ENCODE measurements at places on chromosomes 7 and 10.

DNA sequence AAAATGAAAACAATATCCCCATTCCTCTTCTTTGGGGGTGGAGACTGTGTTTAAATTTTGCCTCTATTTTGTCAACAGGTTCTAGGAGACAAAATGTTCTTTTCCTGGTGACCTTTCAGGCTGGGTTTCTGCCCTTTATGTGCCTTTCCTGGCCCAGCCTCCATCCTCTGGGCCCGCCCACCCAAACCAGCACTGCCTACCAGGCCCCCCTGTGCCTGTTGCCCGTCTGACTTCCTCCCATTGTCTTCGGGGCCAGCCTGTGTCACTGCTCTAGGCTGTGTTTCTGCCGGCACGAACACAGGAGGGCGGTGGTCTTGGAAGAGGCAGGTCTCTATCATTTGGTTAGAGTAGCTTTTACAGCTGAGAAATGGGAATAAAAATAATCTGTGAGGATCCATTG lies 13.9 kb downstream of the TSPAN14 start:
- DNase-seq, result no peak

DNA sequence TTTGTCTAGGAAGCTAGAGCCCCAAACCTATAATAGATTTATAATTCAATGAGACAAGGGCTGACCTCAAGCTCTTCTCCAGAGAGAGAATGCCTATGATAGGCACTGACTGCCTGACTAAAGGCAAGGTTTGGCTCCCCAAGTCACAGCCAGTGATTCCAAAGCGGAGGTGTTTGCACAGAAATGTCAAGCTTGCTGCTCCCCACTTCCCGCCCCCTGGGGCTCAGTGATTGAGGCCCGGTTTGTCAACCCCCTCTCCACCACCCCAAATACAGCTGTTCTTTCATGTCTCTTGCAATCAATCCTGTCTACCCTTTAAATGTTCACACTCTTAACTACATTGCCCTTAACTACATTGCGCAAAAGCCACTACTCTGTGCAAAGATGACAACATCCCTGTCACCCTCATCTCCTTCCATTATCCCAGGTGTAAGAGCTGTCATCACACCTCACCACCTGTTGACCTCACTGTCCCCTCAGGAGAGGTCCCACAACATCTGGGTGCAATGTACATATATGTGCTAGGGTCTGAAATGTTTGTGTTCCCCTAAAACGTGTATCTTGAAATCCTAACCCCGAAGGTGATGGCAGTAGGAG lies 58.0 kb downstream of the NUDCD3 start:
- DNase-seq, result no peak

DNA sequence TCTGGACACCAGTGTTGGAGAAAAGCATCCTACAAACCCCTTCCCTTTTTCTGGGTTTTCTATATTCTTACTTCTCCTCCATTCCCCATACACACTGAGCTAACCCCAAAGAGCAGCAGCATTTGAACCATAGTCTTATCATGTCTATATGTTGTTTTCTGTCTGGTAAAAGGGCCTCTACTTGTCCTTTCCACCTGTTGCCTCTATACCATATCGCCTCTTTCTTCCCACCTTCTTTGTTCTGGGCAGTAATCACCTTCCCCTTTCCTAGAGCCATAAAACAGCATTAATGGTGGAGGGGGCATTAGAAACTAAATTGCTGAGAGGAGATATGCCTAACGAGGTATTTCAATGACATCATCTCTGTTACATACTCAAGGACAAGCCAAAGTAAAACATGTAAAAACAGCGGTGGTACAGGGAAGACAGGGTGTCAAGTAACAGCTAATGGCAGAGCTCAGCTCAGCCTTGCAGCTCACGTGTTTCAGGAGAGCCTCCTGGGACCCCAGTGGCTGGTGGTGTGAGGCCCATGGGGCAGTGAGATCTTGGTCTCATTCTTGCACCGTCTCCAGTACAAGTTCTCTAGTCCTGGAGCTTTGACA lies 20.6 kb downstream of the NPY start:
- no peak for DNase-seq

DNA sequence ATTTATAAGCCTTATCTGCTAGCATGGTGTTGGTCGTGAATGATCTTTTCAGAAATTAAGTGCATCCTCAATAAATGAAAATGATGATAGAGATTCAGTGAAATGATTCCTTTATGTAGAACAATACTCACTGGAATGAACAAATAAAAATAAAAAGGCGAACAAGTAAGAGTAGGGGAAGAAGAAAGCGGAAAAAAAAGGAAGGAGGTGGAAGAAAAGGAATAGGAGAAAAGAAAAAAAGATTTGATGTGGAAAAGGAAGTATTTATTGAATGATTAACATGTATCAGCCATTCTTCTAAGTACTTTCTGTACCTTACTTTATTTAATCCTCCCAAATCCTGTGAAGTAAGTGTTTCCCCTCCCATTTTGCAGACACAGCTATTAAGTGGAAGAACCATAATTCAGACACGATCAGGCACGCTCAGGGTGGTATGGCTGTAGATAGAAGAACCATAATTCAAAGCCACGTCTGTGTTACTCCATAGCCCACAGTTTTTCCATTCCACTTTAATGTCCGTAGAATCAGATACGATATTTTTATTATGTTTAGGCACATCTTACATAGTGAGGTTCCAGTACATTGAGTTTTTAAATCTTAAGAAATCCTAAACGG lies 156.2 kb upstream of the LAMB4 start:
- no peak for DNase-seq

DNA sequence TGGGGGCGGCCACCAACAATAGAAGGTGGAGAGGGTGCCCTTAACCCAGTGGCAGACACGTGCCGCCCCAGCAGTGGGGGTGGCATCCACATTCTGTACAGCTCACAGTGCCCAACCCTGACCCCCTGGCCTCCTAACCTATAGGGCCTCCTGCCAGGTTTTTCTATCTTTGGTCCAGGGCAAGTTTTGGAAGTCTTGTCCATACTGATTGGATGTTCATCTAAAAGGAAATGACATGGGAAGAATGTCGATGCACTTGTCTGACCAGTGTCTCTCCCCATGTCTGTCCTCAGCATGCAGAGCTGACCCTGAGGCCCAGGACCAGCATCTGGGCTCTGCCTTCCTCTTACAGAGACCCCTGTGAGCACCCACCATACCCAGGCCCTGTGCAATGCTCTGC lies 32.3 kb upstream of the ANTXRL start:
- no peak for DNase-seq

DNA sequence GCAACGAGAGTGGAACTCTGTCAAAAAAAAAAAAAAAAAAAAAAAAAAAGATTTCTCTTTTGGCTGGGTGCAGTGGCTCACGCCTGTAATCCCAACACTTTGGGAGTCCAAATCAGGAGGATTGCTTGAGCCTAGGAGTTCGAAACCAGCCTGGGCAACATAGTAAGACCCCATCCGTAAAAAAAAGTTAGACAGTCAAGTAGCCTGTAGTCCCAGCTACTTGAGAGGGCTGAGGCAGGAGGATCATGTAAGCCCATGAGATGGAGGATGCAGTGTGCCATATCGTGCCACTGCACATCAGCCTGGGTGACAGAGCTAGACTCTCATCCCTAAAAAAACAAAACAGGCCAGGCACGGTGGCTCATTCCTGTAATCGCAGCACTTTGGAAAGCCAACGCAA lies 25.2 kb downstream of the PDLIM1 start:
- no peak for DNase-seq

GRCh38 chr7:84117304-84117703 lies 77.3 kb downstream of the SEMA3A start:
- DNase-seq, result no peak

GRCh38 chr10:10816447-10816846 lies 201.2 kb upstream of the CELF2 start:
- peak; percentile 65 for DNase-seq

- peak; percentile 9 for DNase-seq
These were observed 908 bp downstream of the NOM1 start for GRCh38 chr7:156950381-156950858.

- no peak for DNase-seq
These were observed 3.7 kb downstream of the PLXNA4 start for GRCh38 chr7:132572526-132572925.

- peak; percentile 99 for DNase-seq
These were observed at the start of gene TWIST1 for GRCh38 chr7:19117091-19117869. Gene TWIST1, minus strand, starts transcription at chr7:19117636. Its CDS starts 315 bp downstream, at chr7:19117321.

DNA sequence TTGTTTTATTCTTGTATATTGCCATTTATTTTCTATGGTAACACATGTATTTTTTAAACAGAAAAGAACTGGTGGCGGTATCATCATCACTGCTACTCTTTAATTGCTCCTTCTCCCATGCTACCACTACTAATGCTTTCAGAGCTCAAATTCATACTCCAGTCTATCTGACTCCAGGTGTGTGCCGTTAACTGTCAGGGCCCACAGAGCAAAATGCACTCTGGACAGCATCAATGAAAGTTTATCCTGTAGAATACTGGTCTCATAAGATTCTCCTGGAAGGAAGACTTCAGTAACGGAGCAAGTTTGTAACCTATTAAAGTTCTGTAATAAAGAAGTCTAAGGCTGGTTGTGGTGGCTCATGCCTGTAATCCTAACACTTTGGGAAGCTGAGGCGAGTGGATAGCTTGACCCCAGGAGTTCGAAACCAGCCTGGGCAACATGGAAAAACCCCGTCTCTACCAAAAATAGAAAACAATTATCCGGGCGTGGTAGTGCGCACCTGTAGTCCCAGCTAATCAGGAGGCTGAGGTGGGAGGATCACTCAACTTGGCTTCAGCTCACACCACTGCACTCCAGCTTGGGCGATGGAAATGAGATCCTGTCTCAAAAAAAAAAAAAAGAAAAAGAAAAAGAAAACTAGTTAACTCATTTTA lies 18.4 kb downstream of the ZNRF2 start:
- DNase-seq, result no peak

DNA sequence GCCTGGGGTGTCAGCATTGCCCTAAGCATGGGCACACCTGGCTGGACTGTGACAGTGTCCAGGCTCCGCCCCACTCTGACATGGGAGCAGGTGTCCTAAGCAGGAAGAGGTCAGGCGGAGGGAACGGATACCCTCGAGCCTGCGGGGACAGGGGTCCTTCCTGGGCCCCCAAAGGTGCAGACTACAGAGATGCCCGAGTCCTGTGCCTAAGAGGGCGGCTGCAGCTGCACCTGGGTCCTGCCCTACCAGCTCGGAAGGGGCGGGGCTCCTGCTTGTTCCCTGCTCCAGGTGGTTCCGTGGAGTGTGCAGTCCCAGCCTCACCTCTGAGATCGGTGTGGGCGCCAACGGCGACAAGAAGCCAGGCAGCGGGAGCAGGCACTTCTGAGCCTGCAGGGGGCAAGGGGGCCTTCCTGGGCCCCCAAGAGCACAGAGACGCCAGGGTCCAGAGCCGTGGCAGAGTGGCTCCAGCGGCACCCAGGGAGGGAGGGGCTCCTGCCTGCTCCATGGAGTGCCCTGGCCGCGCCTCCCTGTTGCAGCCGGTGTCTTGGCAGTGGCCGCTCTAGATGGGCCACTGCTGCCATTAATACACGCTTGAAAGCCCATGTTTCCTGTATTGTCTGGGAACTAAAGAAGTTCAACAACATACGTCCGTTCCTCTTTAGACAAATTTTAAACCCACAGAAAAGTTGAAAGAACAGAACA lies 64.5 kb upstream of the CACNA2D1 start:
- DNase-seq, result no peak

DNA sequence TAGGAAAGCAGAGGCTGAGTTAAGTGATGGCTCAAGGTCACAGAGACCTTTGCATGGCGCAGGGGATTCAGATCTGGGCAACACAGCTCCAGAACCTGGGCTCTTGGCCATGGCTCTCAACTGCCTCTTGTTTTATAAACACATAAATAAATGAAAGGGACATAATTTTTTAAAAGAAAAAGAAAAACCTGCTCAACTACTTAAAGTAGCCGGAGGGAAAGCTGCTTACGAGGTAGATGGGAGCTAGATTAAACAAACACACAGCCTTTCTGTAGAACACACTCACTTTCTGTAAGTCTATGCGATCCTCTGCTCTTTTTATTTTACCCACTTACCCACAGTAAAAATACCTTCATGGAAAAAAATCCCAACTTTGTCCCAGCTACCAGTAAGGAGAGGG lies 81.3 kb downstream of the PIP4K2A start:
- DNase-seq, result no peak

DNA sequence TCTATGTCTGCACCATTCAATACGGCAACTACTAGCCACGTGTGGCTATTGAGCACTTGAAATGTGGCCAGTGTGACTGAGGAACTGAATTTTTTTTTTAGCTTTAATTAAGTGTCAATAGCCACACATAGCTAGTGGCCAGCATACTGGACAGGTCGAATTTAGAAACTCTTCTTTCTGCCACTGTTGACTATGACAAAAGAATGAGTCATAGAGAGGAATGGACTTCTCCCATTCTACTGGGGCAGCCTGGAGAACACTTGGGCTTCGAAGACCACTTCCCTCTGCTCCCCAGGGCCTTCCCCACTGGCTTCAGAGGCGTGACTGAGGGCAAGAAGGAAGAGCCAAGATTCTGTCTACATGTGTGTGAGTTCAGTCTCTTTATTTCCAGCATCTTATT lies 137.5 kb downstream of the SNX10 start:
- no peak for DNase-seq

DNA sequence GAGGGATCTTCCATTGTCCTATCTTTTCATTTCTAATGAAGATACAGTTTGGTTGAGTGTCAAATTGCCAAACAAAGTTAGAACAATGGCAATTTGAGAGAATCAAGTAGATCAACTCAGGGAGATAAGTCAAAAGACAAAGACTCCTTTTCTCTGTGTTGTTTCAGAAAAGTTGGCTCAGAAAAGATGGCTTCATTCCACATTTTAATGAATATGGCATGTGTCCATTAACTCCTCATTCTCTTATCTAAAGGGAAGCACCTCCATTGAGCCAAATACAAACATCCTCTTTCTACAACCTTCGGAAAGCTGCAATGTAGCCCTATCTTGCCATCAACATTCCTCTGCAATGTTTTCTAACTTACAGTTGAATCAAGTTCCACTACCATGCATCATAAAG lies 939.0 kb upstream of the C7orf33 start:
- DNase-seq, result no peak

- no peak for DNase-seq
These were observed 52.5 kb downstream of the ADRA2A start for GRCh38 chr10:111129363-111129762.

DNA sequence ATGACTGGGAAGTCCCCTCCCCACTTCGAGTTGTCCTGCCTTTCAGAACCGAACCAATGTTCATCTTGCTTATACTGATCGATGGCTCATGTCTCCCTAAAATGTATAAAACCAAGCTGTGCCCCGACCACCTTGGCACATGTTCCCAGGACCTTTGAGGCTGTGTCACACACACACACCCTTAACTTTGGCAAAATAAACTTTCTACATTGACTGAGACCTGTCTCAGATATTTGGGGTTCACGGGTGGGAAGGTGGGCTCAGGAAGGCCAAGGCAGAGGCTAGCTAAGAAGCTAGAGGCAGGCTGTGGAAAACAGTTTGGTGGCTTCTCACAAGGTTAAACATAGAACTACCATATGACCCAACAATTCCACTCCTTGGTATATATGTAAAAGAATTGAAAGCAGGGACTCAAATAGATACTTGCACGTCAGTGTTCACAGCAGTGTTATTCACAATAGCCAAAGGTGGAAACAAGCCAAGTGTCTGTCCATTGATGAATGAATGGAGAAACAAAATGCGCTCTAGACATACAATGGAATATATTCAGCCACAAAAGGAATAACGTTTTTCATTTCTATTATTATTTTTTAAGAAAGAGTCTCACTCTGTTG lies 15.4 kb downstream of the PRF1 start:
- DNase-seq, result no peak

Measured in choroid plexus epithelial cell (primary cell).